ENCODE measurements at places on chromosomes 16 and 17.

GRCh38 chr17:41781404-41782110, 5.0 kb downstream of the JUP start:
- no peak for DNase-seq

- no peak for DNase-seq
These were observed 18.5 kb upstream of the ARL4D start for GRCh38 chr17:43380307-43380706.

GRCh38 chr17:80026359-80027042, 9.2 kb downstream of the TBC1D16 start:
- DNase-seq = no peak

DNA sequence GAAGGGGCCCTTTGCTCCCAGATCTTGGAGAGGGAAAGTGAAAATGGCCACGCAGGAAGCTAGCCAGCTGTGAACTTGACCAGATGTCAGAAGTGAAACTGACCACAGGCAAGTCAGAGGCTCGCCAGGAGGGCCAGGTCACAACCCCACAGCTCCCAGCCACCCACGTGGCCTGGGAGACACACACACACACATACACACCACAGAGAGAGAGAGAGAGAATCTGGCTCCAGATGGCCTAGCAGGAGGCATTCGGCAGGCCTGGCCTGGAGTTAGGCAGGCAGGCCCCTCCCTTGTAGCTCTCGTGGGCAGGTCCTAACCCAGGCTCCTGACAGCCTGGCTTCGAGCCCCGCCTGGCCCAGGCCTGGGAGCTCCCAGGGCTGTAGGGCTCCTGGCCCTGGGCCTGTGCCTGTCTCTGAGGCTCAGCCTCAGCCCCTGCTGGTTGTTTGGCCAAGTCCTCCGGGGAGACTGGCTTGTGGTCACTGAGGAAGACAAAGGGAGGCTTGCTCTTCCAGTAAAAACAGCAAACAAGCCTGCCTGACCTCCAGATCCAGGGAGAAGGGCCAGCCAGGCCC, 20.2 kb downstream of the NGFR start:
- no peak for DNase-seq

- peak; percentile 41 for DNase-seq
These were observed 7.7 kb downstream of the IL34 start for GRCh38 chr16:70653809-70654771.

GRCh38 chr16:73735018-73735417, 561.6 kb upstream of the PSMD7 start:
- no peak for DNase-seq

All from pulmonary artery endothelial cell (primary cell).